Mesendoderm (in vitro differentiated cells): ENCODE measurements at places on chromosomes 4 and X.

GRCh38 chr4:10731162-10731561 is 46.6 kb upstream of the CLNK start:
- no peak for DNase-seq

DNA sequence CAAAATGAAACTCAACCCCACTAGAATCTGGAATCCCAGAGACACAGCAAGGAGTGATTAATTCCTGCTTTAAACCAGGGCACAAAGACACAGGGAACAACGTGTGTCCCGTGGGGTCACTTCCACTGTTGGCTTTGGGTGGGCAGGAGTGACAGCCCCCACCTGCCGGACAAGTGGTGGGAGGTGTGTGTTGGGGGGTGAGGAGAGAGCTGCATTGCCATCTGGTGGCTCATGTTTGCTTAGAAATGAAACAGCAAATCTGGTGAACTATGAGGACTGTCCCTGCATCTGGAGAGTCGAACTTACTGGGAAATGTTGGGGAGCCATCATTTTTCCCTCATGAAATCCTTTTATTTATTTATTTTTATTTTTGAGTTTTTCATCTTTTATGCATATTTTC is 75.9 kb upstream of the AFAP1 start:
- DNase-seq: peak; percentile 16

DNA sequence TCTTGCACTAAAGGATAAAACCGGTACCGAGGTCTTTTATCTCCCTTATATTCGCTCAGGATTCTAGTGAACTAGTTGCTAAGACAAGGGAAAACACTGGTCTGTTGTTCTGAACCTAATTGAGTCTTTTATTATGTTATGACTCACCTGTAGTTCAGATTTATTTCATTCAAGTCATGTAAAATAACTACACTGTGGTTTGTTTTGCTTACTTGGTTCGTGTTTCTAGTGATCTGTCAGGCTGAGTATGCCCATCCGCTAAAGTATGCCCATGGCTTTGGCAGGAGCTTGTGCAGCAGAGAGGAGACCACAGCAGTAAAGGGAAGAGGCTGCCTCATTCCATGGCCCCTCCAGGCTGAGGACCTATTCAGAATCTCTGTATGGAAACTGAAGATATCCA is 126.1 kb downstream of the AFF1 start:
- no peak for DNase-seq

DNA sequence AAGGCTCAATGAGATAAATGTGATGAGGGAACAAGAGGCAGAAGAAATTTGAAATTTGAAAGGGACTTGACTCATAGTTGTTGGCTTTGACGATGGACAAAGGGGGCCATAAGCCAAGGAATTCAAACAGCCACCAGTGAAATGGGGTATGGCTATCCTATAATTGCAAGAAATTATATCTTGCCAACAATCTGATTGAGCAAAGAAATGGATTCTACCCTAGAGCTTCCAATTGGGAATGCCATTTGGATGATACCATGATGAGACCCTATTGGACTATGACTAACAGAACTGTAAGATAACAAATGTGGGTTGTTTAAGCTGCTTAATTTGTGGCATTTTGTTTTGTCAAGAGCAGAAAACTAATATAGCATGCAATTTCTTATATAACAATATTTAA is 270.1 kb upstream of the ARSJ start:
- DNase-seq: no peak

- no peak for DNase-seq
Observed at GRCh38 chr4:84920617-84921016, 45.9 kb downstream of the WDFY3 start.

GRCh38 chr4:183732296-183732695 is 73.2 kb downstream of the TRAPPC11 start:
- DNase-seq: no peak

- DNase-seq: peak; percentile 78
Observed at GRCh38 chr4:141654098-141654497, 17.7 kb downstream of the IL15 start.

GRCh38 chrX:15127010-15127409 is 142.9 kb downstream of the ASB9 start:
- DNase-seq: no peak

- no peak for DNase-seq
Observed at GRCh38 chrX:52082578-52082977, 13.6 kb upstream of the MAGED4B start.

- DNase-seq: no peak
Observed at GRCh38 chr4:25903900-25904747, 9.9 kb upstream of the SMIM20 start.

DNA sequence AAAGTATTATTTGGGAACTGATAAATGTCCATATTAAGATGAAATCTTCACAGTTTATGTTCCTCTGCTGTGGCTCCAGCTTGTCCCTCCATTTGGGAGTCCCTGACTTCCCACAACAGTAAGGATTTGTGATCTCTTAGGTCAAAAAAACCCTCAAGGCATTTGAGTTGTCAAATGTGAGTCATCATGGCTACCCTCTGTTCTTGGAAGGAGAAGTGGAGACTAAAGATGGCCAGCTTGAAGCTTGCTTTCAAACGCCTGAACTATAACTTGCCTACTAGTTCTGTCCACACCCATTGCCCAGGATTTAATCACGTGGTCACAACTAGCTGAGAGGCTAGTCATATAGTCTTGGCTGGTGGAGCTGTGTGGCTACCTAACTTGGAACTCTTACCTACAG is 107.8 kb downstream of the CCNG2 start:
- no peak for DNase-seq

DNA sequence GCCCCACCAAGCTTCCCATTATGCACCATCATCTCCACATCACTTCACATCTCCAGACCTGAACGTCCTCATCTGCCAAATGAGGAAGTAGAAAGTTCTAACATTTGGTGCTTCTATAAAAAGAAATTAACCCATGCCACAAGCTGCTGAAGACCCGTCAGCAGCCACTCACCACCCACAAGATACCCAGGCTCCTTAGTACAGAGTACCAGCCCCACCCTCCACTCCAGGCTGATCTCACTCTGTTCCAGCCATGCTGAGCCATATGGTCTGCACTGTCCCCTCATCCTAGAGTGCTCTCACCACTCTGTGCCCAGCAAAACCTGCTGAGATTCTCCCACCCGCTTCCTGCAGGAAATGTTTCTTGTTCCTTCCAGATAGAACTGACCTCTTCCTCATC is 240.8 kb upstream of the PPARGC1A start:
- DNase-seq: no peak

DNA sequence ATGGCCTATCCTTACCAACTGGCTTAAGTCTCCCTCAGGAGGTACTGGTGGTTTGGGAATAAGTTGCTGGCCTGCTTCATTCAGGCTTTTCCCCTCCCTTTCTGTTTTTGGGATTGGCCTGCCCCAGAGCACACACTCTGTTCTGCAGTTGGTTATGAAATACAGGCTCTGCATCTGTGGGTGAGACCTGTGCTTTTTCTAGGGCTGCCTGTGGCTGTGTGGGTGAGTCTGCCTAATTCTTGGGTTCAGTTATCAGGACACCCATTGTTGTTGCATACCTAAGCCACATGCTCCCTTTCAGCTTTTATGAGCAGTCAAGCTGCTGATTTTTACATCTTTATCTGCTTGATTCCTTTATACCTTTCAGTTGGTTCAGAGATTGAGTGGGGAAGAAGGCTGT is 19.0 kb upstream of the CWH43 start:
- DNase-seq: no peak

DNA sequence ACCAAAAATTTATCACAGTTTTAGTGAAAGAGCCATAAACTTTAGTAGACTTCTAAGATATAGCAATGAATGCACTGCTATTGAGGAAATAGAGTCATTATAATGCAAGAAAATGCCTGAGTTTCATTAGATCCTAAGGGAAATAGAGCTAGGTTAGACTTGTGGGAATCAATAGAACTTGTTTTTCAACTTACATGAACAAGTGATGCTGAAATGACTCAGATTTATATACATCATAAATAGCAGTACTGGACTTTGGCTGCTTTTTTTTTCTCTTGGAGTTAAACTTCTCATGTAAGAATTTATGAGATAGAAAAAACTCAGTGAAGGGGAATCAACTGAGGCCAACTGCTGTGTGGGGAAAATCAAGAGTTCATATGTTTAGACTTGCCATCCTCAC is 216.5 kb upstream of the AADAT start:
- no peak for DNase-seq

DNA sequence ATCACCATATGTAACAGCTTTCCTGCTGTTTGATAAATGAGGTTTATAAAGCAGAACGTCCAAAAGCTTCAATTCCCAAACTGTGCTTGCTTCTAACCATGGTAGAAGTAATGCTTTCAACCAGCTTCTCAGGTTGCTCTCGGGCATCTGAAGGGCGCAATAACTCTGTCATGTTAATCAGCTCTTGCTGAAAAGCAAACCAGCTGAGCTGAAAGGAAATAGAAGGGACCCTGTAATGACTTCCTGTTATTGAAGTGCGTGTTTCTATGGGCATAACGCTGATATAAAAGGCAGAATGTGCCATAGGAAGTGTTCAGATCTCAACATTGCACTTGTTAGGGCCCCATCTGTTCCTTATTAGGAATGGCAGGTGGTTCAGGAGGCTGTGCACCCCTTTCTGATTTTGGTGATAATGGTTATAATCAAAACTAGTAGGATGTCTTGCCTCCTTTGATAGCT is 21.2 kb downstream of the HERC3 start:
- no peak for DNase-seq
